ENCODE measurements at places on chromosomes 5 and 9. TPM values are rescaled to one million over a fixed set of nuclear protein-coding genes. Genes with fewer than 3 reads are reported as not detected.

GRCh38 chr5:7857926-7858632 lies 7.1 kb upstream of the CFAP90 start:
- DNase-seq = no peak

DNA sequence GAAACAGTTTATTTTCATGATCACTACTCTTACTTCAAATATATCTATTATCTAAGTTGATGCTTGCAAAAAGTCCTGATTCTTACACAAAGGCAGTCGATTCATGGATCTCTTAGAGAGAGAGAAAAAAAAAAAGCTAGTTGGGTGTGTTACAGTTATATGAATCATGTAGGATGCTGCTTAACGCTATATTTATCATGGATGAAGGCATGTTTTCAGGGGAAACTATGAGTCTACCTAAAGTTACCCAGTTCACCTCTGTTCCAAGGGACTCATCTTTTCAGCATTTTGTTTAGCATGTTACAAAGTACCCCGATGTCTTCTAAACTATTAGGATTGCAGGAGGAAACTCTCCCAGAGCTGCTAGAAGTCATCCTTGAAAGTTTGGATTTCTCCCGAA lies 13.5 kb downstream of the TMC1 start:
- DNase-seq = no peak

HRH2 gene
- total RNA-seq = 28.8 TPM

DNA sequence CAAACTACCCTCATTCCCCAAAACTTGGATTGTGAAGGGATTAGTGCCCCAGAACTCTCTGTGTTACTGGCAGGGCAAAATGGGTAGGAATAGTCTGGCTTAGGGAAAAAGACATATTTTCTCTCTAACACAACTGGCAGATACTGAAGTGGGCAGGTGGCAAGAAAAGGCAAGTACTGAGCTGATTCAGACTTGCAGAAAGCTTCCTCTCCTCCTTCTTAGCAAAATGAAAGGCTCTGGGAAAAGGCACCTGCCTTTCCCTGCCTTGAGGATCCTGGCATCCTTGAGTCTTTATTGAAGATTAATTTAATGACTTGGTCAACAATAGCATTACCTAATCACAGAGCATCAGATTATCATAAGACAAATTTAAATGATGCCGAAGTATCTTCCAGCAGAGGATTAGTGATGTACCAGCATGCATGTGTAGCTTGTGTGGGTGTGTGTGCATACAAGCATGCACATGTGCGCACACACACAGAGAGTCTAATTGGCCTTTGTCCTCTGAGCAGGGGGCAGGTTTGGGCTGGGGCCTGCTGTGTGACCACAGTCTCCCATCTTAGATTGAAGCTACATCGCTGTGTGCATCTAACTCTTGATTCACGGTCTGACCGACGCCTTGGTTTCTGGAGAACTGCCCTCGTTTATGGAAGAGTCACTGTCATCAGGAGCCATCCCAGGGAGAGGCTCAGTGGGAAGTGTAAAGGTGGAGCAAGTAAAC lies 294.8 kb downstream of the AOPEP start:
- no peak for DNase-seq

DNA sequence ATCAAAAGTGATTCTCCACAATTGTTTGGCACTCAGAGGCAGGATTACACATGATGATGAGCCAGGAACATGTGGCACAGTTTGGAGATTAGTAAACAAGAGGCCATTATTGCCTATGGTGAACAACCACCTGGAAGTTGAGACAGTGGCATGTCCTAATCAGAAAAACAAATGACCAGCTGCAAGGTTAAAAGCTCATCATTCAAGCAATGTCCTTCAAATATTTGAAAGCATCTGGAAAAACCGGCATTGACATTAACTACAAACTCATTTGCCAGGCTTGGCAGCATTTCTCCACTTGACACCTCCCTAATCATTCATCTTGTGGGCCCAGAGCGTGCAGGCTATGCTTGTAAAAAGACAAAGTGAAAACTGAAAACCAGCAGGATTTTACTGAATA lies 80.6 kb upstream of the MEGF10 start:
- no peak for DNase-seq

DNA sequence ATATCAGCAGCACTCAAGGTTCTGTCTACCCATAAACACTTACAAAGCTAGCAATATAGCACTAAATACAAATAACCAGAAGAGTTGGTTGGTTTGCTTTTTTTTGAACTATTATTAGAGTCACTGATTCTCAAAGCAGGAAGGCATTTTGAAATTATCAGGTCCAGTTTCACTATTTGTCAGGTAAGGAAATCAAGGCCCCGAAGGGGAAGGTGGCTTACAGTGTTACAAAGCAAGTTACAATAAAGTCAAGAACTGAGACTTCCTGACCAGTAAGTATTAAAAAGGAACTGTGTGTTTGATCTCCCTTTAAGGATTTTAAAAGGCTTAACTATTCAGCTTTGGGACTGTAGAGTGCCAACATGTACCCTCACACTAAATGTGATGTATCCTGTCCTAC lies 10.8 kb downstream of the C5orf15 start:
- no peak for DNase-seq
